ENCODE measurements at places on chromosomes 5 and 9. TPM values are rescaled to one million over a fixed set of nuclear protein-coding genes. Genes with fewer than 3 reads are reported as not detected.

DNA sequence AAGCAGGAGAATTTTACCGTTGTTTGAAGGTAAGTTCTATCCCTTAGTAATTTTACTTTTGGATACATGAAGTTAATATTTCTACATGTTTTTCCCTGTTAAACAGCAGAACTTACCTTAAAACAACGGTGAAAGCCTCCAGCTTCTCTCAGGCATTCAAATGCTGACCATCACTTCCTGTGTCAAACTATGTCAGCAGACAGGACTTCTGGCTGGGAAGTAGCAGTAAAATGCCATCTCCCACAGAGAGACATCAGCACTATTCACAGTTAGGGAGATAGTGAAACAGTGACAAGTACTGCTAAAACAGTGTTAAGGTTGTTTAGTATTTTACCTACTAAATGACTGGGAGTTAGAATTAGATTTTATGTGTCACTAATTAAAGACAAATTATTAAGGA lies 34.2 kb upstream of the GOLGA1 start:
- DNase-seq = no peak

GRCh38 chr5:91272858-91273257 lies 110.3 kb downstream of the ARRDC3 start:
- no peak for DNase-seq

DNA sequence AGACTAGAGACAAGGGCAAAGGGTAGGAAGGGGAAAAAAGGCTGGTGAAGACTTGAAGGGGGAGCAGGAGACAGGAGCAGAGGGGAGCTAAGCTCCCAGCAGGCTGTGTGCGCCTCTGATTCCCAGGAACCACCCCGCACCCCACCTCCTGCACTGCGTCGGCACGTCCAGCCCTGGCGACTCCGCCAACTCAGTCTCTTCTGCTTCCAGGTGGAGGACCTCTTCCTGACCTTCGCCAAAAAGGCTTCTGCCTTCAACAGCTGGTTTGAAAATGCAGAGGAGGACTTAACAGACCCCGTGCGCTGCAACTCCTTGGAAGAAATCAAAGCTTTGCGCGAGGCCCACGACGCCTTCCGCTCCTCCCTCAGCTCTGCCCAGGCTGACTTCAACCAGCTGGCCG lies 30.5 kb downstream of the DYNC2I2 start:
- no peak for DNase-seq

The FAM169A gene
- polyA plus RNA-seq = 2.8 TPM

The LIX1 gene
- 3.0 TPM for polyA plus RNA-seq

The VLDLR gene
- polyA plus RNA-seq = 11.8 TPM

Data from brain (organoid and tissue), 16 donors.